ENCODE measurements at places on chromosomes 4 and X.

DNA sequence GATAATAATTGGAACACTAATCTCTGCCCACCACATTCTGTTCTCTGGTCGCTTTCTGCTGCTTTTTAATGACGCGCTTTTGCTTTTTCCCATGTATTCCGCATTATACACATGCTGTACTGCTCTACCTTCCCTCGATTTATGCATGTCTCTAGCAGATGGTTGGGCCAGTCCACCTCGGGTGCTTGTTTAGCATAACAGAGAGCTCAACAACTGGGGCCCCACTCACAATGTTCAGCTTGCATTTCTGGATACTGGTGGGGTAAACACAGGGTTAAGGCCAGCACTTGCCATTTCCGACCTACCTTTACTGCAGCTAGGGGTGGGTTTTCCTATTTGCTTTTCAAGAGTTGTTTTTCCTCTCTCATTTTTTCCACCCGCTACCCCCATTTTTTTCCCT, 255.8 kb downstream of the SOX3 start:
- no peak for DNase-seq

GRCh38 chrX:38871129-38872029, 70.1 kb downstream of the MID1IP1 start:
- DNase-seq = no peak

- DNase-seq = no peak
These were observed 56.1 kb downstream of the OTOP1 start for GRCh38 chr4:4170596-4171150.

- DNase-seq = no peak
These were observed 20.9 kb downstream of the FGF13 start for GRCh38 chrX:138690591-138690990.

- peak; percentile 1 for DNase-seq
These were observed 196.4 kb upstream of the RADX start for GRCh38 chrX:106415276-106415895.

DNA sequence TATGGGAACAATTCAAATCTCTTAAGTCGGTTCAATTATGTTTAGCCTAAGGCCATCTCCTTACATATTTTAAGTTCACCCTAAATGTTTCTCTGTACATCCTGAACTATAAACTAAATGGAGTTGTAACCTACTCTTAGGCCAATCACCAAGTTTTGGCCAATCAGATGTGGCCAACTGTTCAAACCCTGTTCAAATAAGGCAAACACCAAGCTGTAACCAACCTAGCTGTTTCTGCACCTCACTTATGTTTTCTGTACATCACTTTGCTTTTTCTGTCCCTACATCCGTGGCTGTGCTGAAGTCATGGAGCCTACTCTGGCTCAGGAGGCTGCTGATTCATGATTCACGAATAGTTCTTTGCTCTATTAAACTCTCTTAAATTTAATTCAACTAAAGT, 165.3 kb downstream of the GASK1B start:
- no peak for DNase-seq

GRCh38 chr4:44493924-44494323, 45.3 kb upstream of the KCTD8 start:
- DNase-seq = peak; percentile 22

DNA sequence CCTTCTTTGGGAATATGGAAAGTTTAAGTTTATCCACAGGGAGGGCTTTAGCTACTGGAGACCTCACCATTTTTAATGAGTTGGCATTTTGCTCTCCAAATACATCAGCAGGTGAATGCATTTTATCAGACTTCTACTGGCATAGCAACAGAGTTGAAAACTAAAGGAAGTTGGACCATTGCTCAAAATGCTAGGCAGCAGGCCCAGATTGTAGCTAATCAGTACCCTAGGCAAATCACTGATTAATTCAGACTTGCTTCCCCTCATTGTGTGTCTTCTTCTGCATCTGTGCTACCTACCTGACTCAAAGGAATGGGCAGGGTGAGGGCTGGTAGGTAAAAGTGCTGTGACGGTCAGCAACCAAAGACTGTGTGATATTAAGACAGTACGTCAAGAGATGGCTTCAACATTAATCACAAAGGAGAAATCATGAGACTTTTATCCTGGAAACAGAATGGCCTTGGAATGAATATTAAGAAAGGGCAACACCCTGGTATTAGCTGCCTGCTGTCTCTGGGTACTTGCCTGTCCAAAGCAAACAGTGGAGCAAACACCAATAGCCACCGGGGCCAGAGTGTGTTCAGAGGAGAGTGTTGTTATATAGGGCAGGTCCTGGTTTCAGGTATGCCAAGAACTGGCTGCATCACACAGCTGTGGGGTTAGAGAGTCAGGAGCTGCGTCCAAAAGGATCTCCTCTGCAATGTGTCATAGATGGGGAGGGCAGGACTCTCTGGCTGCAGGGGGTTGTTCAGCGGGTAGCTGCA, 17.1 kb upstream of the SMIM20 start:
- no peak for DNase-seq

DNA sequence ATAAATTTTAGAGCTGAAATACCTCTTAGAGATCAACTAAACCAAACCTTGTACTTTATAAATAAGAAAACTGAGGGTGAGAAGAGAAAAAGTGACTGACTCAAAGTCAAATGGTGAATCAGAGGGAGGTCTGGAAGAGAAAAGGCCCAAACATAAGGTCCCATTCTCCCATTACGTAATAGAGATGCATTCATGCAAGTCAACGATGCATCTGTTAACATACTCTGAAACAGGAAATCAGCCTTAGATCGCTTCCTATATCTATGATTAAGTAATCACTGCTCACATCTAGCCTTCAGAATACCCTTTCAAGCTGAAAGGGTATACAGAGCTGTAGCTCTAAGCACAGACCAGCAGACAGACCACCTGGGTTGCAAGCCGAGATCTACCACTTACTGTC, 6.5 kb downstream of the RNF150 start:
- peak; percentile 16 for DNase-seq

- peak; percentile 8 for DNase-seq
These were observed 4.8 kb upstream of the CXCL13 start for GRCh38 chr4:77600521-77601451.

DNA sequence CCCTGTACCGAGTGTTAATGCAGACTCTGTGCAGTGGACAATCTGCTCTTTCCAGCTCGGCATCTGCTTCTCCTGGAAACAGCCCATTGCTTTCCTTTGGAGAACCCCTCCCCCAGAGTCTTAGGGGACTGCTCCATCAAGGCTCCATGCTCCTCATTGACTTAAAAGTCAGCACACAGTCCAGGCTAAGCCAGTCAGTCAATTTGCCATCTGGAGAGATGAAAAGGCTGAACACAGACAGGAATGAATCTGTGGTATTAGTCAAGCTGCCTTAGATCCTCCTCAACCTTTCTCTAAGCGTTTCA, 20.3 kb downstream of the ATP8A1 start:
- peak; percentile 64 for DNase-seq

DNA sequence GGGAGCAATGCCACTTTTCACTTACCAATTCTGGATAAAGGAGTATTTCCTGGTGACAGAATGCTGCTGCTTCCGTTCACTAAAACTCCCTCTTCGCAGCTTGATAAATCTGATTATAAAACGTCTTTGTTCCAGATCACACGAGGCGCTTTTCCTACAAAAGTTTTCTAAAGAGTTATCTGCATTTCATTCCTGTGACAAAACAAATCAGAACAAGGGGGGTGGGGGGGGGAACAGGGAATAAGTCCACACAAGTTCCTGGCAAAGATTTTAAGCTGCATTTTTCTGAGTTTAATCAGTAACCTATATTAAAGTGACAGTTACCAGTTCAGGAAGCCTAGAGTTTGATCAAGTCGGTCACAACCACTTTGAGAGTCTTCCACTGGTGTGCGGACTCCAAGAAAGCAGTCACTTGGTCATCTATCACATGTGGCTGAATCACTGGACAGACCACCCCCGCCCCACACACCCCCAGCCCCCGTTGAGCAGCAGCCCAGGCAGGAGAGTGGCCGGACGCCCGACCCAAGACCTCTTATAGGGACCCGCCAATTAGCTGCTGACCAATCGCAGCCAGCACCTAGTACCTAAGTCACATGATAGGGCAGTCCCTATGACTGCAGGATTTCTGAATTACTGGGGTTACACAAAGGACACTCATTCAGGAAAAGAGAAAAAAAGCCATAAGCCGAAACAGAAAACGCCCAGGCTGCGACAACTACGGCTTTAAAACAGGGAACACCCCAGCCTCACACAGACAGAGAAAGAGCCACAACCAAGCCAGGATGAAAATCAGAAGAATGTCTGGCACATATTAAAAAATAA, 569.3 kb upstream of the DIPK2B start:
- no peak for DNase-seq

- DNase-seq = no peak
These were observed 22.1 kb upstream of the OR13H1 start for GRCh38 chrX:131521824-131522223.

GRCh38 chr4:71377561-71377960, 38.7 kb downstream of the SLC4A4 start:
- no peak for DNase-seq

DNA sequence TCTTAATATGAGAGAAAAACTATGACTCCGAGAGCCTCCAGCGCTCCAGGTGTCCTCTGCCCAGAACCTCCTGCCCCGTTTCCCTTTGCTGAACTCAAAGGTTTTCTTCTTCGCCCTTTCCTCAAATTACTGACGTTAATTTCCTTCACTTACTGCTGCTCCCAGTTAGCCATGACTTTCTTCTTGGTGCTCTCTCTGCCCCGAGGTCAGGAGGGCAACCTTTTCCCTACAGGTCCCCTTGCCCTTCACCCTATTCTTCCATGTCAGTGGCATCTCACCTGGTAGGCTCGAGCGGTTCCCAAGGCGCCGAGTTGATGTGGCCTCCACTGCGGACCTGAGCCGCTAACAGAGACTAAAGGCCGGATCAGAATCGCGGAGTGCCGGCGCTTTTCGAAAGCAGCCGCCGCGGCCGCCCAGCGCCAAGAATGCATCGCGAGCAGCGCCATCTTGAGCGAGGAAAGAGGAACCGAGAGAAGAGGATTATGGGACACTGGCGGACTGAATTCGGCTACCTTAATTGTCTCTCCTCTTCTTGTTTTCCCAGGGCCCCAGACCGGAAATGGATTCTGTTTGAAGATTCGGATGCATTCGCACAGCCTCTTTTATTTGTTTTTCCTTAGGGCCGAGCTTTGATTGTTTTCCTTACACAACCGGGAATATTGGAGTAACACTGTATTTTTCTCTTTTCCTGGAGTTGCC, at the start of gene ABCB7:
ABCB7 (minus strand) TSS at position 457 of the 699 bp plus-strand sequence; CDS start at position 446, 11 bp downstream.
- DNase-seq = peak; percentile 77

DNA sequence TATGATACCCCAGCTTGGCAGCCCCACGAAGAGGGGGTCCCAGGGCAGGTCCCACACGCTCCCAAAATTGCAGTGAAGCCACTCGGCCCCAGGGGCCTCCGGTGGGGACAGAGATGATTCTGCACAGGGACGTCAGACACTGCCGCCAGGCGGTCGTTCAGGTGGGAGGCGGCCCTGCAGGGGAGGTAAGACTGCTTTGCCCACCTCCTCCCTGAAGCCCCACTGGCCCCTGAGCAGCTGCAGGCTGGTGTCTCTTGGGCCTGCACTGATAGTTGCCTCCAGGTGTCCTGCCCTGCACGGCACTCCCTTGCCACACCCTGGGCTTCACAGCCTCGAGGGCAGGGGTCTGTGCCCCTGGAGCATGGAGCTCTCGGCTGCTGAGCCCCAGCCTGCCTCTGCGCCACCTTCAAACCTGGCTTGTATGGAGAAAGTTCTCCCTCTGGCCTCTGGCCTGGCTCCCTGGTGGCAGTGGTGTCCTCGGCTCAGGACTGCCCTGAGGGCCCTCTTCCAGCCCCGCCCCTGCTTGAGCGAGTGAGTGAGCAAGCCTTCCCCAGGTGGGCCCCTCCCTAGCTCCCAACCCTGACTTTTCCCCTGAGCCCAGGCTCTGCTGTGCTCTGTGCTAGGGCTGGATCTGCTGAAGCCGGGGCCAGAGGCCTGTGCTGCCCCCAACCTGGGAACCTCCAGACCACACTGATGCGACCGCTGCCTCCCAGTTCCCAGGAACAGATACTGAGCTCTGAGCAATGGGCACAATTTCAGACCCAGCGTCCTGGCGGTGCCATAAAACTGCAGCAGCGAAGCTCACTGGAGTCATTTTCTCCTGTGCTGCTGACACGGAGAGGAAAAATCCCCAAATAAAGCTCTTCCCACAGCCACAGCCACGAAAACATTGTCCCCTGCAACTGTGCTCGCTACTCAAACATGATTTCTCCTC, 16.1 kb downstream of the ADRA2C start:
- no peak for DNase-seq

GRCh38 chr4:127856813-127857447, 23.8 kb upstream of the PLK4 start:
- DNase-seq = no peak

GRCh38 chr4:87032884-87033533, 98.2 kb downstream of the AFF1 start:
- DNase-seq = no peak

DNA sequence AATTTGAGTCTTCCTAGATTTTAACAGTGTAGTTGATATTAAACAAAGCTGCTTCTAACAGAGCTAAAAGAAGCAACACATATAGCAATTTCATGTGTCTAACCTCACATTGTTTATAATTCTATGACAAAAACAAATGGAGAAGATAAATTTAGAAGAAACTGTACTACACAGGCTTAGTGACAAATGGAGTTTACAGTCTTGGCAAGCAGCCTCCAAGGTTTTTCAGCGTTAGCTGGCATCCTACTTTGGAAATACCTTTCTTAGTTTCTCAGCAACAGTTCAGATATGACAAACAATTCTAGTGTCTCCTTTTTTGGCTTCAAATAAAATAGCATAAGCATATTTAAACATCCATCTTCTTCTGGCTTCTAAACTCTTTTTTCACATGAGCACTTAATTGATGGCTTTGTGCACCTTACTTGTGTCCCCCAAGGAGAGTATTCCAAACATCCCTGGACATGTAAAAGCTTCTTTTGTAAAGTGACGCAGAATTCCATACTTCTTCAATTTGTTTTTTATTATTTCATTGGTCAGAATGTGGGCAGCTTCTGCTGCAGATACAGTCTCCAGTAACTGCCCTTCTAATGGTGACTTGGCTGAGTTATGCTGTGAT, 249.8 kb downstream of the ANTXR2 start:
- DNase-seq = no peak

- DNase-seq = no peak
These were observed 54.5 kb downstream of the CLDN34 start for GRCh38 chrX:10021461-10022272.

DNA sequence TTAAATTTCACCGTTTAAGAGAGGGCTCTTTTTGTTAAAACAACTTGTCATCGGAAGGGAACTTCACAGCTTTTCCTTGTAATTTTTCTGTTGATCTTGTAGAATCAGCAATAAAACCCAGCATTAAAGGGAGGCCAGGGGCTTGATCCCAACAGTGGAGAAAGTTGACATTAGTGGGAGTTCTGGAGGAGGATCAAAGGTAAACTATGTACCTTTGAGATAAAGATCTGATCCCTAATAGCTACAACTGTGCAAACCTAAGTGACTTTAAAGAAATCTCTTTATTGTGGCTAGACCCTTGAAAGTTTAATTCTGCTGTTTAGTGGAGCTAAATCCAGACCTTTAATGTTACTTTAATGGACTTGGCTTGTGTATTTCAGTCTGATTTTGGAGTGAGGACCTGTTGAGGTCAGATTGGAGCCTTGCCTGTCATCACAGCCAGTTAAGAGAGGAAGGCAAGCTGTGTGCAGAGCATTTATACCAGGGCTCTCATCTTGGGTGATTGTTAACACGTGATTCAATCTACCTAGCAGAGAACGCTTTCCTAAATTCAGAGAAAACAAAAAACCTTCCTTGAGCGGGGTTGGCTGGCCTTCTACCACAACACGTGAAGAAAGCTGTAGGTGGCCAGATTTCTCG, 1.7 kb downstream of the DOCK11 start:
- DNase-seq = no peak

All from NCI-H2171 treated with DMSO at 0.1 percent for 48 hours (cell line).